Mesendoderm (in vitro differentiated cells): ENCODE measurements at places on chromosomes 7 and 10.

DNA sequence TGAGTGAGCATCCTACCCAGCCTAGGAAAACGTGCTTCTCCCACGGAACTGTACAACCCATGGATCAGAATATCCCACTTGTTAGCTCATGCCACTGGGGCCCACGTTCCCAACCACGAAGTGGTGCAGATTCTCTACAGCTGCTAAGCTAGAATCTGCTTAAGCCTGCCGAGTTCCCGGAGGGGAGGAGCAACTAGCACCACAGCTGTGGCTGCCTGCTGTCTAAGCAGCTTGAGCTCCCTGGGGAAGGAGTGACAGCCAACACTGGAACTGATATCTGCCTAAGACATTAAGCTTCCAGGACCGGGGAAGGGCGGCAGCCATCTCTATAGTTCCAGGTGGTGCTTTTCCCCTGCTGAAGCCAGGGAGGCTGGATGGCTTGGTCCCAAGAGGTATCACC, 334.7 kb upstream of the CHRM2 start:
- H3K4me1 ChIP-seq = no peaks in the 10 kb centered on the region
- H3K27ac ChIP-seq = no peak overlapping the region
- no peak overlapping the region for H3K4me3 ChIP-seq
- no peaks in the 10 kb centered on the region for H3K36me3 ChIP-seq
- H3K27me3 ChIP-seq = no peaks in the 10 kb centered on the region

- no peak overlapping the region for H3K27ac ChIP-seq
- no peaks in the 10 kb centered on the region for H3K27me3 ChIP-seq
- no peaks in the 10 kb centered on the region for H3K36me3 ChIP-seq
- DNase-seq = no peak
- peaks cover 3% of the 10 kb centered on the region for H3K4me1 ChIP-seq
- H3K4me3 ChIP-seq = no peak overlapping the region
Observed at GRCh38 chr7:16651396-16652239, 5.6 kb downstream of the BZW2 start.

DNA sequence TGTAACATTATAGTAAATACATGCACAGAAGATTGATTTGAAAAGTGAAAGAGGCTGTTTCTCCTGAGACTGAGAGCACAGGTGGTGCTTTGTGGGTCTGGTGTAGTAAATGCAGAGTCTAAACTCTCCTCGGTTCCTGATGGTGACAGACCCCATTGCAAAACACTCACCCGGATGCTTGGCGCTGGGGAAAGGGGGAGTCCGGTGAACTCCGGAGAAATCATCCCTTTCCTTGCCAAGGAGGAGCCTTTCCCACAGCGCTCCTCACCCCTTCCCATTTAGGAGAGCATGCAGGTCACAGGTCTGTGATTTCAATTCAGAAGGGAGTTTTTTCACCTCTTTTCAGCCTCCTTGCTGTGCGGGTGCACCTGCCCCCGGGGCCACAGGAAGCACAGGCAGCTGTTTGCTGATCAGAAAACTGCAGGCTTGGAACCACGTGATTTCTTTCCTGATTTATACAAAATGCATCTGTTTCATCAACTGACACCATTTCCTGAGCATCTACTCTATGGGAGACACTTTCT, 75.6 kb upstream of the LYZL2 start:
- DNase-seq = no peak
- H3K4me3 ChIP-seq = no peak overlapping the region
- no peaks in the 10 kb centered on the region for H3K36me3 ChIP-seq
- H3K4me1 ChIP-seq = peaks cover 4% of the 10 kb centered on the region

DNA sequence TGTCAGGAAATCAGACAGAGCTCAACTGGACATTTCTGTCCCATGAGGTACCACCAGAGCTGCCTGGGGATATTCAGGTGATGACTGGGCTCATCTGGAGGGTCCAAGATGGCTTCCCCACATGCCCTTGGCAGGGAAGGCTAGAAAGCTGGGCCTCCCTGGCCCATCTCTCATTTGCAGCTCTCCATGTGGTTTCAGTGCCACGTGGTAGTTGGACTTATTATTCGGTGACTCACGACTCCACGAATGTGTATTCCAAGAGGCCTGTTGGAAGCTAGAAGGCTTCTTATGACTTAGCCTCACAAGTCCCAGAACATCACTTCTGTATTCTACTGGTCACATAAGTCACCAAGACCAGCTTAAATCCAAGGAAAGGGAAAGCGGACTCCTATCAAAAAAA, 22.8 kb downstream of the NSMCE4A start:
- H3K27ac ChIP-seq = no peak overlapping the region
- no peak for DNase-seq
- peaks cover 1% of the 10 kb centered on the region for H3K36me3 ChIP-seq
- no peak overlapping the region for H3K4me3 ChIP-seq
- H3K4me1 ChIP-seq = peaks cover 6% of the 10 kb centered on the region

DNA sequence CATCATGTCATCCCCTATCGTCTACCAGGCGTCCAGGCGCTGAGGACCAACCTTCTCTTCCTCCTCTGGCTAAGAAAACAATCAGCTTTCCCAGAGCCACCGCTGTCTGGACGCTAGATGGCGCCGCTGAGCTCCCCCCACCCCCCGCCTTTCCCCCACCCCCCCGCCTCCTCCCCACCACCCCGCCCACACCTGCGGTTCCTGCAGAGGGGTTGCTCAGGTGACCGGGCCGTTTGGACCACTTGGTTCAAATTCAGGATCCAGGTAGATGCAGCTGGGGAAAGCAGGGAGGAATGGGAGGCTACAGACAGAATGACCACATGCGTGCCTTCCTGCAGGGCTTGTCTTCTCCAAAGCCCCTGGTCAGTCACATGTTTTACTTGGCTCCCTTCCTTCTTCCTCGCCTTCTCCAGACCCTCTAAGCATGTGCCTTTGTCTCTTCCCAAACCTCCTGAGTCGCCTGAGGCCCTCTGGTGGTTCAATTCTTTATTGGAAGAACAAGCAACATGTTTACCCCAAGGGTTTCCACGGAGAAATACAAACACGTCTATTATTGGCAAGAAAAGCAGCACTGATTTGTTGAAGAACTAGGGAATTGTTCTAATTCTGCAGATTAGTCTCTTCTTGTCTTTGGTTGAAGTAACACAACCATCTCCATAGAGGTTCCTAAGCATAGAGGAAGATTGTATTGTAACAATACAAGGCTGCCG, 24.7 kb downstream of the AOC1 start:
- H3K4me3 ChIP-seq = no peak overlapping the region
- peaks cover 2% of the 10 kb centered on the region for H3K4me1 ChIP-seq
- no peaks in the 10 kb centered on the region for H3K27me3 ChIP-seq
- no peak overlapping the region for H3K27ac ChIP-seq

DNA sequence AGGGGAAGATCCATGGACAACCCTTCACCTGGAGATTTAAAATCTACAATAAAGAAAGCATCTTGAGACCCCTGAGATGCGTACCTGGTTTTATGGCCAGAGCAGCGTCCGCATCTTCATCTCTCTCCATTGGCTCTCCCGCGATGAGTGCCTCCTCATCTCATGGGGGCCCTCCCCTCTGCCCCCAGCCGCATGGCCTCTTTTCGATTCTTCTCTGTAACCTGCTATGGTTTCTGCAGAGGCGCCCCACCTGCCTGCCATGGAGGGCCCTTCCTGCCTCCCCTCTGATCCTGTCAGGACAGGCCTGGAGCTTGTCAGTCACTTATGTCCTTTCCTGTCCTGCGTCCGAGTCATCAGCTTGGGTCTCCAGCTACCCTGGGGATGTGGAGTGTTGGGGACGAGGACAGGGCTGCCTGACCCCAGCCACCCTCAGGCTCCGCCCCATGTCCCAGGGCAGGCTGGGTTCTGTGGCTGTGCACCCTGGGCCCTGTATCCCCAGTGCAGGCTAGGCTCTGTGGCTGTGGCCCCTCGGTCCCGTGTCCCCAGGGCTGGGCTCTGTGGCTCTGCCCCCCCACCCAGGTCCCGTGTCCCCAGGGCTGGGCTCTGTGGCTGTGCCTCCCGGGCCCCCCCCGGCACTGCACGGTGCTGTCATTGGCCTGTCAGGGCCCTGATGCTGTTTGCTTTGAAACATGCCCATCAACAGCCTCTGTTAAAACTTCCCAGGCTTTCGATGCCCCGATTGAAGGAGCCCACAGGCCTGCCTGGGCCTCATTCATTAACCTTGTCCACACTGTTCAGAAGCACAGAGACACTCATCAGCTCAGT, 99.8 kb downstream of the WDR37 start:
- no peak overlapping the region for H3K27ac ChIP-seq
- no peaks in the 10 kb centered on the region for H3K36me3 ChIP-seq
- no peak overlapping the region for H3K4me3 ChIP-seq
- H3K4me1 ChIP-seq = no peaks in the 10 kb centered on the region
- DNase-seq = no peak

DNA sequence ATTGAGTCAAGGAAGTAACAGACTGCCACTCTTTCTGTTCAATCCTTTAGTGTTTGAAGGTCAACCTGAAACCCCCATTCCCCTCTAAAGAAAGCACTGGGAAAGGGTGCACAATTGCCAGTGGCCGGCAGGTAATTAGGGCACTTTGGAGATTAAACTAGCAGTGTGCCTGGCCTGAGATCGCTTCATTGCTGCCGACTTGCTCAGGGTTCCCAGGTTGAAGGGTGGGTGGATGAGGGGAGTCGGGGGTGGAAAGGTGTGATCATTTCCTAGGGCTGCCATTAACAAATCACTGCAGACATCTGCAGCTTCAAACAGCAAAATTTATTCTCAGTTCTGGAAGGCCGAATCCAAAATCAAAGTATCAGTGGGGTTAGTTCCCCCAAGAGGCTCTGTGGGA, 16.3 kb upstream of the BTBD16 start:
- no peak overlapping the region for H3K4me3 ChIP-seq
- DNase-seq = no peak
- no peak overlapping the region for H3K27ac ChIP-seq
- H3K36me3 ChIP-seq = no peaks in the 10 kb centered on the region
- H3K27me3 ChIP-seq = no peaks in the 10 kb centered on the region

DNA sequence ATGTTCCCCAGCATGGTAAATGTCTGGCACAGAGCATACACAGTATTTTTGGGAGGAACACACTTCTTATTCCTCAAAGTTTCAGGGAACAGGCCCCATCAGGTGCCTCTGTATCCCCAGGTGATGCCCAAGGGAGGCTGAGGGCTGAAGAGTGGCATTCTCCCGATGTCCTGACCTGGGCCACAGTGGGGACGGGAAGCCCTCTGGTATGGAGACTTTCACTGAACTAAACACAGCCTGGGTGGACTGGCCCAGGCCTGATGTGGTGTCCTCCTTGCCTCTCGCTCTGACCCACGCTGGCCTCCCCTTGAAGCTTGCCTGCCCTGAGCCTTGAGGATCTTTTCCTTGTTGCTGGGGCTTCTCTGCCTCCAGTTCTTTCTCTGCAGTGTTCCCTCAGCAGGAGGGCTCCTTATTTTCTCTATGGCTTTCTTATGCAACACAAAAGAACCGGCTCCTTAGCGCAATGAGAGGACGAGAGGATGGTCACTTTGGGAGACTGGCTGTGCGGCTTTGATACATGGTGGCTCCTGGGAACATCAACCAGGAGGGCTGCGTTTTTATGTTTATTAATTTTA, 157.5 kb upstream of the TNS3 start:
- H3K4me1 ChIP-seq = peaks cover 2% of the 10 kb centered on the region
- DNase-seq = no peak
- H3K27me3 ChIP-seq = no peaks in the 10 kb centered on the region
- no peaks in the 10 kb centered on the region for H3K36me3 ChIP-seq

GRCh38 chr7:139560678-139561077, 37.2 kb downstream of the CLEC2L start:
- no peak for DNase-seq
- H3K4me3 ChIP-seq = no peak overlapping the region
- no peaks in the 10 kb centered on the region for H3K27me3 ChIP-seq
- no peak overlapping the region for H3K27ac ChIP-seq
- no peaks in the 10 kb centered on the region for H3K4me1 ChIP-seq

- H3K36me3 ChIP-seq = no peaks in the 10 kb centered on the region
- no peaks in the 10 kb centered on the region for H3K4me1 ChIP-seq
- peak; percentile 2 for DNase-seq
Observed at GRCh38 chr7:79692015-79692414, 238.5 kb upstream of the MAGI2 start.

DNA sequence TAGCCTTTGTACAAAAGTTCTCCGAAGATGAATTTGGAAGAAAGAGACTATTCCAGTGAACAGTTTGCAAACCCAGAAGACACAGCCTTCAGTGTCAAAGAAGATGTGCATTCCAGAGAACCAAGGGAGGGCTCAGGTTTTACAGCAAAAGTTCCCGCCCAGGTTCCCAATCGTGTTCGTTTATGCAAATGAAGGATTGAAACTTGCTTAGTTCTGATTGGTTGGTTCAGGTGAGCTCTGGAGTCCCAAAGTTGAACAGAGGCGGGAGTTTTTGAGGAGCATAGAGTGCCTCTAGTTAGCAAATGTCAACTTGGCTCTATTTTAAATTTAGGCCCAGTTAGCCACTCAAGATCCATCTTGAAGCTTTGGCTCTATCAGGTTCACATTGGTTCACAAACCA, 51.3 kb downstream of the TMEM270 start:
- H3K27me3 ChIP-seq = no peaks in the 10 kb centered on the region
- H3K4me1 ChIP-seq = no peaks in the 10 kb centered on the region
- H3K27ac ChIP-seq = no peak overlapping the region
- H3K4me3 ChIP-seq = no peak overlapping the region
- DNase-seq = no peak

GRCh38 chr7:19368491-19368925, 223.3 kb upstream of the FERD3L start:
- H3K36me3 ChIP-seq = no peaks in the 10 kb centered on the region
- H3K4me3 ChIP-seq = no peak overlapping the region
- no peaks in the 10 kb centered on the region for H3K4me1 ChIP-seq
- peak; percentile 5 for DNase-seq
- no peak overlapping the region for H3K27ac ChIP-seq

DNA sequence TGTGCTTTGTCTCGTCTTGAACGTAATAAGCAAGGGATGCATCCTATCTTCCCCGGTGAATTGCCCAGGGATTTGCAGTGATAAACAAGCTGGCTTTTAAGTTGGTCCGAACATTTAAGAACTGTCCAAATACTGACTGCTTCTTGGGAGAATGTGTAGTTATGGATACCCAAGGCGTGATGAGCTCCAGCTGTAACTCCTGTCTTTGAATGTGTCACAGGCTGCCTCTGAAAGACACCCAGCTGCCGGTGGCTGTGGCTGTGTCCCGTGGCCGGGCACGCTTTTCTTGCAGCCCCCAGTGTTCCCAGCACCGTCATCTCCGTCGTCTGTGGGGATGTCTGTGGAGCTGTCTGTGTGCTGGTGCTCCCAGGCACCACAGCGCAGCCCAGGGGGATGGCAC, 118.1 kb downstream of the GLRX3 start:
- no peaks in the 10 kb centered on the region for H3K4me1 ChIP-seq
- H3K27ac ChIP-seq = no peak overlapping the region
- no peaks in the 10 kb centered on the region for H3K36me3 ChIP-seq
- no peak for DNase-seq
